ENCODE measurements at places on chromosomes 5 and 9.
A peak's percentile ranks its signal among the peaks of the same experiment; 100 is the strongest.

- no peak for DNase-seq
These were observed 61.0 kb downstream of the SPEF2 start for GRCh38 chr5:35678661-35679060.

GRCh38 chr9:17009071-17009470, 125.8 kb upstream of the CNTLN start:
- DNase-seq: no peak

DNA sequence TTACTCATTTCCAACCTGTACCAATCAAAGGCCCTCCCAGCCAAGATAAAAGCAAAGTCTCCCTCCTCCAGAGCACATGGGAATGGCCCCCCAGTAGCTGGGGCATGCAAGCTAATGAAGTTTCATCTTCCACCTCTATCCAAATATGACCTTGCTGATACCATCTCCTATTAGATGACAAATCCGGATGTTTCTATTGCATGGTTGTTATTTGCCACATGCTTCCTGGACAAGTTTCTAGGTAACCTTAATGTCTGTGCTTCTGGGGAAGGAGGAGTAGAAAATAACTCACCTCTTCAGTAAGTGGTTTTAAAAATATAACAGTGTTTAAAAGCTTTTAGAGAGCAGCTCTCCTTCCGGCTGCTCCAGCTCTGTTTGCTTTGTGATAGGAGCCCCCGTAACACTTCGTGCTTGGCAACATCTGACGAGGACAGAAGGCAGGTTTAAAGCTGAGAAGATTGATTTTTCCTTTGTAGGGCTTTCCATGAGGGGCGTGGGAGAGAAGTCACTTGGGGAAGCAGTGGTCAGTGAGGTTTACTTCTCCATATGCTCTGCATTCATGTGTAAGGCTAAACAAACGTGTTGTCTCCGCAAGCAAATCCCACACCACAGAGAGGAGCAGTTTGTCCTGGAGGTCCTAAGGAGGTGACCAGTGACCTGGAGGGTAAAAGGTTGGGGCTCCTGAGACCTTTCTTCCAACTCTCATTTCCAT, 40.3 kb upstream of the GLRX start:
- DNase-seq: peak; percentile 34

GRCh38 chr5:54148067-54148845, 162.1 kb downstream of the ARL15 start:
- no peak for DNase-seq

DNA sequence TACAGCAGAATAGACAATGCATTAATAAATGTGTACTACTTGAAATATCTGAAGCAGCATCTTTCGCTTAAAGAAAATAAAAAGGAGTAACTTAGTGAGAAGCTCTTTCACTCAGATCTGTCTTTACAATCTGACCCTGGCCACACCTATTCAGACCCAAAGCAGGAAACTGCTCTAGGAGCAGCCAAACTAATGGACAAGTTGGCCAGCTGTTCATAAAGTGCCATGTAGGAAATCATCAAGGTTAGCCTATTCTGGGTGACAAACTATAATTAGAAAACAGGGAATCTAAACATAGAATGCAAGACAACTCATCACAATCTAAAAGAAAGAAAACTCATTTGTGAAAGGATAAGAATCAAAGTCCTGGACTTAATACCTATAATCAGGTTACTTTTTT, 101.3 kb downstream of the AGTPBP1 start:
- DNase-seq: no peak

- no peak for DNase-seq
These were observed 23.1 kb upstream of the DMRTA1 start for GRCh38 chr9:22423566-22423965.

DNA sequence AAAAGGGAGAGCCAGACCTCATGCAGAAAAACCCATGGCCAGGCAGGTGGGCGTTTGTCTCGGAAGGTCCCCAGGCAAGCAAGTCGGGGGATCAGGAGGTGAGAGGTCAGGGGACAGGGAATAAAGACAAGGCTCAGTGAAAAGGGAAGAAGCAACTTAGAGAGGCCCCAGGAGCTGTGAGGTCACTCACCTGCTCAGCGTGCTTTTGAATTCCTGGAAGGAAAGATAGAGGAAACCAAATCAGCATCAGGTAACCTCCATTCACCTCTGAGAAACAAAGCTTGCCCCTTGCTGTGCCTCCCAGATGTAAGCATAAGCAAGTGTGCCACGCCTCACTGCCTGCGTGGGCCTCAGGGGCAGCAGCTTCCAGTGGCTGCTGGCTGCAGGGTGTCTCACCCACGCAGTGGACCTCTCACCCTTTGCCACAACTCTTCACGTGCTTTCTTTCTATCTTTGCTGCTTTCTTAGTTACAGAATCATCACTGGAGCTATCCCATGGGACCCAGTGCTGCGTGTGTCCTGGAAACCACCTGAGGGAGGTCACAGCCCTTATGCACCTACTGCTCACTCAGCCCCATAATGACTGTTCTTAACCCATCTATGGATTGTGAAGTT, 6.0 kb downstream of the TRIM7 start:
- DNase-seq: no peak

DNA sequence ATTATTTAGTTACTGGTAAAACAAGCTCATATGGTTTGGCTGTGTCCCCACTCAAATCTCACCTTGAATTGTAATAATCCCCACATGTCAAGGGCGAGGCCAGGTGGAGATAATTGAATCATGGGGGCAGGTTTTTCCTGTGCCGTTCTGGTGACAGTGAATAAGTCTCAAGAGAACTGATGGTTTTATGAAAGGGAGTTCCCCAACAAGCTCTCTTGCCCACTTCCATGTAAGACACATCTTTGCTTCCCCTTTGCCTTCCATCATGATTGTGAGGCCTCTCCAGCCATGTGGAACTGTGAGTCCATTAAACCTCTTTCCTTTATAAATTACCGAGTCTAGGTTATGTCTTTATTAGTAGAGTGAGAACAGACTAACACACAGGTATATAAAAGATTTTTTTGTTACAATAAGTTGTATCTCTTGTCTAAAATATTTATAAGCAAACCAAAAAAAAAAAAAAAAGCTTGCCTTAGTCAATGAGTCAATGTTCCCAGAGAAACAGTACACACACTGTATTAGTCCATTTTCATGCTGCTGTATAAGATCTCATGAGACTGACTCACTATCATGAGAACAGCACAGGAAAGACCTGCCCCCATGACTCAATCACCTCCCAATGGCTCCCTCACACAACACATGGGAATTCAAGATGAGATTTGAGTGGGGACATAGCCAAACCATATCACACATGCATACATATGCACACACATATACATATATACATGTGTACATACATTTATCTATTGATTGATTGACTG, 138.3 kb downstream of the BASP1 start:
- DNase-seq: no peak

- no peak for DNase-seq
These were observed 91.9 kb downstream of the RAD23B start for GRCh38 chr9:107375001-107375400.

DNA sequence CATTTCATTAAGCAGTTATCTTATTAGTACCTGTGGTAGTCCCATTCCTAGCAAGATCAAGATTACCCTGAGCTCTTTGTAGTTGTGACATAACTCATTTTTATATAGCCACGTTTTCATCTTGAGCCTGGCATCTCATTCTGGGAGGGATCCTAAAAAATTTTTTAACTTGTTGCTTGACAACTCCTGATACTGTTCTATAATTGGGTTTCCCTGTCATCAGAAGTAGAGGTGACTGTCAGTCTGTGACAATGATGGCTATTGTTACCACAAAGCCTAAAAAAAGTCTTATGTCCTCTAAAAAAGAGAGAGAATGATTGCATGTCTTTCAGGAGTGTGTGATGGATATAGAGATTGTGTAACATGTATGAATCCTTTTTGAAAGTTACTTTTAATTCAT, 164.8 kb downstream of the SGCD start:
- no peak for DNase-seq

- peak; percentile 17 for DNase-seq
These were observed 85.8 kb downstream of the FBXO38 start for GRCh38 chr5:148469501-148469935.

GRCh38 chr9:115204904-115205453, 87.0 kb upstream of the TNC start:
- no peak for DNase-seq

- no peak for DNase-seq
These were observed 97.2 kb downstream of the CARTPT start for GRCh38 chr5:71816307-71816706.

DNA sequence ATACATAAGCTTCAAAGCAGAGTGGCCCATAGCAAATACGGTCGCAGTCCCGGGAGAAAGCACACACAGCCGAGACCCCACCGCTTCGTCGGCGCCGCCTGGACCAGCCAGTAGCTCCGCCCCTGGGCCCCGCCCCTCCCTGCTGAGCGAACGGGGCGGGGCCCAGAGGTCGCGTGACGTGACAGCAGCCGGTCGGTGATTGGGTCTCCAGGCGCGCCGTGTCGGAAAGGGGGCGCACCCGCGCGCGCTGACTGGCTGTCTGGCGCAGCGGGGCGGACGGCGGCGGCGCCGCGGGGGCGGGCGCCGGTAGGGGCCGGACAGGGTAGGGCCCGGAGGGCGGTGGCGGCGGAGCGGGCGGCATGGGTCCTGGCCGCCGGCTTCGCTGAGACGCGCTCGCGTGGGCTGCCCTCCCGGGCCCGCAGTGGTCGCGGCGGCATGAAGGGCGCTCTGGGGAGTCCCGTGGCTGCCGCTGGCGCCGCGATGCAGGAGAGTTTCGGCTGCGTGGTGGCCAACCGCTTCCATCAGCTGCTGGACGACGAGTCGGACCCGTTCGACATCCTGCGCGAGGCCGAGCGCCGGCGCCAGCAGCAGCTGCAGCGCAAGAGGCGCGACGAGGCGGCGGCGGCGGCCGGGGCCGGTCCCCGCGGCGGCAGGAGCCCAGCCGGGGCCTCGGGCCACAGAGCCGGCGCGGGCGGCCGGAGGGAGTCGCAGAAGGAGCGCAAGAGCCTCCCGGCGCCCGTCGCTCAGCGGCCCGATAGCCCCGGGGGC, at the start of gene HABP4:
HABP4 (plus strand) TSS at position 325 of the 768 bp plus-strand sequence; CDS start at position 436, 111 bp downstream.
- peak; percentile 96 for DNase-seq

DNA sequence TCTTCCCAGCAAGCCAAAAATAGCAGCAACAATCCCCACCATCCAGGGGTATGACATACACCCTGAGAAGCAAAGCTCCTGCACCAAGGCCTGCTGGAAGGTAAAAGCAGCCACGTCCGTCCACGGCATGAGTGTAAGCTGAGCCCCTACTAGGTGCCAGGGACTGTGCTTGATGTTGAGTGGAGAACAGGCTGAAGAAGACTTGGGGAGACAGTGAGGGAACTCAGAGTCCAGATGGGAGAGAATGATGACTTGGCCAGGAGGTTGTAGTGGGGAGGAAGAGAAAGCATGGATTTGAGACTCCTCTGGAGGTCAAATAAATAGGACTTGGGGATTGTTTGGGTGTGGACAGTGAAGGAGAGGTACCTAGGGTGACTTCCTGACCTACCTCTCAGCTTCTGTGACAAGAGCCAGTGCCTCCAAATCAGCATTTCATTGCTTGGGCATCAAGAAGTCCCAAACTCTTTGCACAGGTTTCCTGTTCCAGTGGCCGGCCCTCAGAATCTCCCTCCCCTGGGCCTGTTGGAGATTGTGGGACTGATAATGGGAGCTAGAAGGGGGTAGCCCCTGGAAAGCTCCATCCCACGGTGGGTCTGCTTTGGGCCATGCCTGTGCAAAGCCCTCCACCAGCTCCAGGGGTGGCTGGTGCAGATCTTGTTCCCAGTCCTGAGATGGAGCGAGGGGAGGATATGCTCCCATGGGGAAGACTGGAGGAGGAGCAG, 58.3 kb upstream of the ADAMTS2 start:
- peak; percentile 77 for DNase-seq

- no peak for DNase-seq
These were observed 26.6 kb downstream of the NR5A1 start for GRCh38 chr9:124480621-124480981.

DNA sequence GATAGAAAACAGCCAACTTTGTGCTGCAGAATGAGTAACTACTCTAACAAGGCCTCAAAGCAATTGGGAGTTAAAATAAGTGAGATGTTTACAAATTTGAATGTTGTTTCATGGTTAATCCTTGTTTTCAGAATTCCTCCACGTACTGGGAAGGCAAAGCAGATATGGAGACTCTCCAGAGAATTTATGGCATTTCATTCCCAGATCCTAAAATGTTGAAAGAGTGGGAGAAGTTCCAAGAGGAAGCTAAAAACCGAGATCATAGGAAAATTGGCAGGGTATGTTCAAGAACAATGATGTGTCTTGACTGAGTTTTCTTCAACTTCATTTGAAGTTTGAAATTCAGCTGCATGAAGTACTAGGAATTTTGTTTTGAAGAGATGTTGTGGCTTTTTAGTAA, 16.4 kb downstream of the TARS1 start:
- no peak for DNase-seq

DNA sequence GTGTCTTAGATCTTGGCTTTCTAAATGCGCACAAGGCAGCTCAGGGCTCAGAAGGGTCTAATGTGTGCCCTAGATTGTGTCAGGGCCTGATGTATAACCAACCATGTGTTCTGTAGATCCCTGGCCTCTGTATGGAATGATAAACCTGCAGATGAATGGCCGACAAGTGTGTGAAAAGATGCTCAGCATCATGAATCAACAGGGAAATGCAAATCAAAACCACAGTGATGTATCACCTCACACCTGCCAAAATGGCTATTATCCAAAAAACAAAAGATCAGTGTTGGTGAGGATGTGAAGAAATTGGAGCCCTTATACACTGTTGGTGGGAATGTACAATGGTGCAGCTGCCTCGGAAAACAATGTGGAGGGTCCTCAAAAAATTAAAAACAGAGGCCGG, 489.8 kb downstream of the SEMA5A start:
- DNase-seq: no peak

DNA sequence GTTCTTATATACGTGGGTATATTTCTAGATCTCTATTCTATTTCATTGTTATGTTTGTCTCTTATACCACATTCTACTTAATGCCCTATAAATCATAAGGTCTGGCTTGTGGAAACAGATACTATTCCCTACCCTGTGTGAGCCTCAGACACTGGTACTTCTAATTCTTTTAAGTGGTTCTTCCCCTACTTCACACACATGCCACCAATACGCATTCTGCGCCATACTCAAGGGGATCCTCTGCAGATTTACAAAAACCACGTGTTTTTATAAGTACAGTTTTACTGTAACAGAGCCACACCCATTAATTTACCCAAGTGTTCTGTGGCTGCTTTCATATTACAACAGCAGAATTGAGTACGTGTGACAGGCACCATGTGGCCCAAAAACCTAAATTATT, 195.6 kb downstream of the SAXO1 start:
- DNase-seq: no peak

- DNase-seq: no peak
These were observed 154.9 kb upstream of the DAPK1 start for GRCh38 chr9:87342743-87343142.

DNA sequence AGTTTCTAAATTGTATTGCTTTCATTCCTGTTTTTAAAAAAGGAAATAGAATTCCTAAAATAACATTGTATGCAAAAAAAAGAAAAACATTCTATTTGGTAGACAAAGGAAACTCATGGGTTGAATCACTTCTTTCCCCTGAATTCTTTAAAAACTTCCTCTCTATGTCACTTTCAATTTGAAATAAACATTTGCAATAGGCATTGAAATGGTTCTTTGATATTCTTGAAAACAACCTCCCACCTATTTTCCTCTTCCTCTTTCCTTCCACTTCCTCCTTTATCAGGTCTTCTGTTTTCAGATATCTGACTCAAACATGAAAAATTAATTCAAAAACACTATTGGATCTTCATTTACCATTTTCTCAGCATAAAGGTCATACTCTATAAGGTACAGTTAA, 442.0 kb upstream of the MEF2C start:
- no peak for DNase-seq
